ENCODE measurements at places on chromosomes 3 and 15.

DNA sequence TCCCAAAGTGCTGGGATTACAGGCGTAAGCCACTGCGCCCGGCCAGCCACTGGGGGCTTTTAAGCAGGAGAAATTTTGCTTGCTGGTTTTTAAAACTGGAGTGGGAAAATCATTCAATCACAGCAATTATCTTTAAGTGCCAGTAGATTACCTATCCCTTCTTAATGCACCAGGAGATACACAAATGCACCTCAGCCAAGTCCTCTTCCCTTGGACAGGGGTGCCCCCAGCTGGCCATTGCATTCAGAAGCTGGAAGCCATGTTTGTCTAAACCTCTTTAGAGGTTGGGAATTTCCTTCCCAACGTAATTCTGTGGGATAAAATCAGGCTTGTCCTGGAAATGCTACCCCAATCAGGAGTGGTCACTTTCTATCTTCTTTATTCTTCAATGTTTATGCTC, 26.6 kb downstream of the MIX23 start:
- DNase-seq: peak; percentile 61

GRCh38 chr15:47620960-47621681, 96.2 kb upstream of the SEMA6D start:
- DNase-seq: no peak

DNA sequence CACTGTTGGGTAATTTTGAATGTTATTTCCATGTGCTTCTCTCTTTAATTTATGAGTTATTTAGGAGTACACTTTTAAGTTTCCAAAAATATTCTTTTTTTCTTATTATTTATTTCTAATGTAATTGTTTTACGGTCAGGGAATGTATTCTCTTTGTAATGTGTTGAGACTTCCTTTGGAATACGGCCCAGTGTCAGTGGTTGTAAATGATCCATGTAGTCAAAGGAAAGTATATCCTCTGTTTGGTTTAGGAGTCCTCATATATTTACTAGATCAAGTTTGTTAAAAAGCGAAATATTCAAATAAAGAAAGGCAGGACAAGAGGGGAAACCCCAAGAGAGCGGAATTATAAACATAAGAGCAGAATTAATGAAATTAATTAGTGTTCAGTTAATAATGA, 49.0 kb upstream of the ADGRG7 start:
- no peak for DNase-seq

DNA sequence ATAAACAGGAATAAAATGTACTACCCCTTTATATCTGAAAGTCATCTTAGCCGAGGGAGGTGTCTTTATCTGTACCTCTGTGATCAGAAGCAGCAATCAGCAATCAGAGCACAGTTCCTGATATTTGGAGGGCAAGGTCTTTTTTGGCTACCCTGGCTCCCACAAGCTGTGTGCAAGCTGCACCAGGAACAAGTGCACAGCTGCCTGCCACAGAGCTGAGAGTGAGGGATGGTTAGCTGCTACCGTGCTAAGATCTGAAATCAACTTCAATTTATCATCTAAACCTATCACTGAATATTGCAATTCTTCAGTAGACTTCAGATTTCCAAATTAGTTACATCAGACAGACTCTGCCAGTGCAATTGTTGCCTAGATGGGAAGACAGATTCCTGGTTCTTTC, 404.6 kb upstream of the ARL6 start:
- DNase-seq: no peak

DNA sequence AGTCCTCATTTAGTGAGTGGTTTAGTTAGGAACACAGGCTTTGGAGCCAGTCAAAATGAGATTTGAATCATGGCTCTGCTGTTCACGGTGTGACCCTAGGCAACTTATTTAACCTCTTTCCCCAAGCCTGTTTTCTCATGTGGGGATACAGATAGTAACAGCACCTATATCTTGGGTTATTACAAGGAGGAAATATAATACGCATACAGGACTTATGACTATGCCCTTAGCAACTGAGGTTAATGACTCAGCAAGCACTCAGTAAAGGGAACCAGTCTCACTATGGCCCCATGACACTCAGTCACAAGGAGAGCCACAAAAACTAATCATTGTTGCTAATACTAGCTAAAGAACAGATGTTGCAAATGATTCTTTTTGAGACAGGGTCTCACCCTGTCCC, 45.9 kb downstream of the SUMF1 start:
- peak; percentile 87 for DNase-seq

GRCh38 chr3:117811786-117812185, 1102.2 kb downstream of the TUSC7 start:
- DNase-seq: peak; percentile 63

- DNase-seq: no peak
These were observed 6.3 kb downstream of the FAM81A start for GRCh38 chr15:59444081-59444835.

DNA sequence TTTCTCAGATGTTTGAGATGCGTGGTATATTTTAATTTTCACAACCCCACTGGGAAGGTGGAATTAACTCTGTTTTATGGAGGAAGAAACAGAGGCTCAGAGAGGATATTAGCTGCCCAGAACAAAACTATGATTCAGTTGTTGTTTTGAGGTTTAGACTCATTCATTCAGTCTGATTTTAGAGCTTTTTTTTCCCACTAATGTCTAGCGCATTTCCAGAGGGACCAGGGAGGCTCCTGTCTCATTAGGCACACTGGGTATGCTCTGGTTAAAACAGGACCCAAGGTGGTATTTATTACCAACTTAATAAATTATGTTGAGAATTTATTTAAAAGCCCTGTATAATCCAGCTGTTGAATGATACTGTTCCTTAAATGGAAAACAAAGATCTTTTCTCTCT, 272.0 kb upstream of the RGMA start:
- DNase-seq: no peak

GRCh38 chr3:30343861-30344260, 262.5 kb upstream of the TGFBR2 start:
- DNase-seq: no peak

- peak; percentile 21 for DNase-seq
These were observed 33.3 kb downstream of the CCNB2 start for GRCh38 chr15:59138243-59138642.

GRCh38 chr3:114178770-114179368, at the start of gene DRD3:
TSS of gene DRD3 (minus strand) at chr3:114179052. CDS start at chr3:114171992, 7,060 bp downstream.
- peak; percentile 50 for DNase-seq

GRCh38 chr3:40615110-40615915, 90.6 kb downstream of the ZNF621 start:
- DNase-seq: no peak
